Mucosa of gallbladder (tissue), 1 donor: ENCODE measurements at places on chromosomes 7 and 10. TPM values are rescaled to one million over a fixed set of nuclear protein-coding genes. Genes with fewer than 3 reads are reported as not detected.

The GPR85 gene
- 0.69 TPM for total RNA-seq

DNA sequence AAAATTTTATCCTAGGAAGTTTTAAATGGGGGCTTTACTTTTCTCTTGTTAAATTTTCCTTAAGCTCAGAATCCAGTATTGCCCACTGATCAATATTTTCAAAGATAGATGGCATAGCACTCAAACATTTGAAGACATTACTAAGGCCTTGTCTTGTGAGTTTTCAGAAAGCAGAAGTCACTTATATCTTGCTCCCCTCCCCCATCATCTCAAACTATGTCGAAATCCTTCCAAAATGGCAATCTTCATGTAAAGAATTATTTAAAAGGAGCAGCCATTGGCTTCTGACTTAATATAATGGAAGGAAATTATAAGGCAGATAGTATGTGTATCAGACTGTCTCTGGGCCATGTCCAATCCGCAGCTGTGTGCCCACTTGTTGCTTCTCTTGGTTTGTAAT, 553.5 kb upstream of the C7orf33 start:
- no peak for DNase-seq

DNA sequence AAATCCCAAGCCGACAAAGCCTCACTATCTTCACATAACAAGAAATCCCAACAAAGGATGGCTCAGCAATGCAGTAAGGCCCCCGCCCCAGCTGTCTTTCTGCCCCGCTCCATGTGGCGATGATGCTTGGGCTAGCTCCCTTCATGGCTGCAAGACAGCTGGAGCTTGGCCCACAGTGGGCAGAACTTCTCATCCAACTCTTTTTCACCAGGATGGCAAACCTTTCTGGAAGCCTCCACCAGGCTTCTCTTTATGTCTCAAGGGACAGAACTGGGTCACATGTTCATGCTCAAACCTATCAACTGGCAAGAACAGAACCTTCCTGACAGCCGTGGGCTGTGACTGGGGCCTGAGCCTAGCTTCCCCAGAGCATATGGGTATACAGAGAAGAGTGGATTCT, 260.5 kb upstream of the MKLN1 start:
- DNase-seq = no peak

The AQP1 gene
- total RNA-seq = 995 TPM

- no peak for DNase-seq
Measured at GRCh38 chr7:29139796-29140195, 6.5 kb downstream of the CPVL start.

GRCh38 chr7:2576742-2577491, 18.1 kb downstream of the IQCE start:
- no peak for DNase-seq

DNA sequence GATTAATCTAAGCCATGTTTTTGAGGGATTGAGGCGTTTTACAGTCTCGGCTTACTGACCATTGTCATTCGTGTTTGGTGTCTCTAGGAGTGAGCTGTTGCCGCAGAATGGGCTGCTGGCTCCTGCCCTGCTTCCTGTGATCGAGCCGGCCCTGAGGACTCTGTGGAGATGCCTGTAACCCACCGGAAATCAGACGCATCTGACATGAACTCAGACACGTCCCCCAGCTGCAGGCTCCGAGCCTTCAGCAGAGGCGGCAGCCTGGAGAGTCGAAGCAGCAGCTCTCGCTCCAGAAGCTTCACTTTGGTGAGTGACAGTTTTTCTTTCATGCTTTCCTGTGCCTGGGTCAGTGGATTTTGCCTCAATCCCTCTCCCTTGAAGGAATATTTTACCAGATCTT, 28.8 kb downstream of the PROSER2 start:
- DNase-seq = no peak

DNA sequence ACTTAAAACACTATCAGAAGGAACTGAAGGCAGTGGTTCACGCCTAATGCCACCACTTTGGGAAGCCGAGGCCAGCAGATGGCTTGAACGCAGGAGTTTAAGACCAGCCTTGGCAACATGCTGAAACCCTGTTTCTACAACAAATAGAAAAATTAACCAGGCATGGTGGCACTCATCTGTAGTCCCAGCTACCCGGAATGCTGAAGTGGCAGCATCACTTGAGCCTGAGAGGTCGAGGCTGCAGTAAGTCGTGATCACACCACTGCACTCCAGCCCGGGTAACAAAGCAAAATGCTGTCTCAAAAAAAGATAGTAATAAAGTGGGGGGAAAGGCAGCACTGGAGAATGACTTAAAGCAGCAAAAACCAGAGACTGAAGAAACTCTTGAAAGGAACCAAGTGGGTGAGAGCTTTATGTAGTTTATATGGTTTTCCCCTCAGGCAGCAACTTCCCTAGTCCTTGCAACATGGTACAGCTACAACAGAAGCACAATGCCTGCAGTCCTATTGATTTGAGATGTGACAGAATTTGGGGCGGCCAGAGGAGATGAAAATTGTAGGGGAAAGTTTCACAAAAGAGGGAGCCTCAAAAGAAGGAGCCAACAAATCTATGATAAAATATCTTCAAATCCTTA, 38.1 kb downstream of the GDI2 start:
- no peak for DNase-seq

The PRLHR gene
- total RNA-seq = 0.17 TPM

DNA sequence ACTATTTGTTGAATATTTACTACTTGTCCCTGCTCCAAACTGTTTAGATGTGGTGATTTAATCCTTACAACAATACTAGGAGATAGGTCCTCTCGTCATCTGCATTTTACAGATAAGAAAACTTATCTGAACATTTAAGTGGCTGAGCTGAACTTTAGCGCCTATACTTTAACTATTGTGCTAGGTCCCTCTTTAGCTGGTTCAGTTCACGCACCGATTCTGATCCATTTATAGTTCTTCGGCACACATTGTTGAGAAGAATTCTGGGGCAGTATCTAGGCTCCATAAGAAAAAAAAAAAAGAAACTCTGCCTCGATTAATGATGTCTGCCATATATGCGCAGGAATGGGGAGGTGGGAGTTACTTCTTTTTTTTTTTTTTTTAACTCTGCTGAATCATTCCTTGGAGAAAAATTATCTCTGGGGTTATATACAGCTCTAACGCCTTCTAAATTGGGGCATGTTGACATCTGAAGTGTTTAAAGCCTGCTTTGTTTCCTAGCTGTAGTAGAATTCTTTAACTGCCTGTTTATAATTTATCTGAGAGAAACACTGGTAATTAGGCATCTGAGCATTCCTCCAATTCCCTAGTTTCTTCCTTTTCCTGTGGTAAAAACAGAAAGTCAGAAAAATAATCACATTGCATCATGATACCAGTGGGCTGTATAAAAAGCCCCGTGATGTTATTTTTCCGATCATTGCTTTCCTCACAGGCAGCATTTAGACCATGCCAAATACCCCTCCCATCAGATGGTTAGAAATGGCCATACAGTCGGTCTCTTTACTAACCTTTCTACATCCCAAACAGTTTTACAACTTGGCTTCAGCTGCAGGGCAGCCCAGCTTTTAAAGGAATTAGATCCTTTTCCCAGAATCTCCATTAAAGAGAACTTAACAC, 98.5 kb upstream of the KDM7A start:
- DNase-seq = no peak

DNA sequence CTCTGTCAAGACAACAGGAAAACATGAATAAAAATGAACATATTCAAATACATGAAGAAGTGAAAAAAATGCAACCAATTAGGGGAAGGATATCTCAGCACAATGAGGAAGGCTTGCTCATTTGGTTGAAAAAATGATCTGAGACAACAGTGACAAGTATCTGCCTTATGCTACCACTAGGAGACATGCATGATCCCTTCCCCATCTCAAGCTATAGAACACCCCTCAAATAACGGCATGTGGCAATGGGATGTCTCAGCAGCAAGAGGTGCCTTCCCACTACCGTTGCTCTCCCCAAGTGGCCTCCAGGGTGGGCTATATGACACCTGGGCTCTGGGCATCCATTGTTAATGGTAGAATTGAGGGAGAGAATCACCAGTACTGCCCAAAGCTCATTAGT, 98.1 kb upstream of the RSU1 start:
- DNase-seq = no peak

- no peak for DNase-seq
Measured at GRCh38 chr10:17740668-17741067, 11.3 kb upstream of the TMEM236 start.

DNA sequence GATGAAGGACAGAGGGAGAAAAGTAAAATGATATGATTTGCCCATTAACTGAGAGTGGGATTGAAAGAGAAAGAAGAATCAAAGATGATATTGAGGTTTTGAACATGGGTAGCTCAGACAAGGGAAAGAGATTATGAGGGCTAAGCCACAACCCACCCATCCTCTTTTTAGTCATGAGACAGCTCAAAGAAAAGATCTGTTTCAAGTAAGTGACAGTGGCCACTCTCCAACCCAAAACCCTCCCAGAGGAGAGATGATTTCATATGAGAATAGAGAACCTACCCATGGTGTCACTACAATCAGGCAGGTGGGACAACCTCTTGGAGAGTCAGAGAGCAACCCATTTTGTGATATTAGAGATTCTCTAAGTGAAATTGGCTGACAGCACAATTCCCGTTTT, 32.2 kb downstream of the PLXNA4 start:
- no peak for DNase-seq

- no peak for DNase-seq
Measured at GRCh38 chr10:43369921-43370320, 1.5 kb upstream of the FXYD4 start.

The HGF gene
- 8.0 TPM for total RNA-seq

DNA sequence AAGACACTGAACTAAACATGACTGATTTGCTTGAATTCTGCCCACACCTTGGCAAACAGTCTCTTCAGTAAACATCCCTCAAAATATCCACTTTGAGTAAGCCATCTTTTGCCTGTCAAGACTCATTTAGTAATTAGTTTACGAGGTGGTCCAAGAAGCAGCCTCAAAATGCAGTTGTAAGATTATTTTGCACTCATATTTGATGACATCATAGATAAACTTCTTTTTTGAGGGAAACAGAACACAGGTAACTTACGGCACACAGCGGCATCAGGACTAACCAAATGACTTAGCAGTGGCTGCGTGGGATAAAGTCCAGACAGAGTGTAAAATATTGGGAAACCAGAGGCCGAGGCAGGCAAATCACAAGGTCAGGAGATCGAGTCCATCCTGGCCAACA, 41.8 kb upstream of the STEAP1B start:
- DNase-seq = no peak

The SP8 gene
- total RNA-seq = not detected
